Omental fat pad (tissue), 4 donors: ENCODE measurements at places on chromosomes 5 and 9. TPM values are rescaled to one million over a fixed set of nuclear protein-coding genes. Genes with fewer than 3 reads are reported as not detected.

Gene LRRC19
- not detected for total RNA-seq

GRCh38 chr5:106957336-106957735 is 713.4 kb downstream of the EFNA5 start:
- no peak for DNase-seq

GRCh38 chr5:173583346-173583745 is 33.1 kb downstream of the BOD1 start:
- DNase-seq = no peak

GRCh38 chr9:125485471-125486151 is 221.4 kb downstream of the MAPKAP1 start:
- DNase-seq = no peak

Gene TLX3
- total RNA-seq = not detected

DNA sequence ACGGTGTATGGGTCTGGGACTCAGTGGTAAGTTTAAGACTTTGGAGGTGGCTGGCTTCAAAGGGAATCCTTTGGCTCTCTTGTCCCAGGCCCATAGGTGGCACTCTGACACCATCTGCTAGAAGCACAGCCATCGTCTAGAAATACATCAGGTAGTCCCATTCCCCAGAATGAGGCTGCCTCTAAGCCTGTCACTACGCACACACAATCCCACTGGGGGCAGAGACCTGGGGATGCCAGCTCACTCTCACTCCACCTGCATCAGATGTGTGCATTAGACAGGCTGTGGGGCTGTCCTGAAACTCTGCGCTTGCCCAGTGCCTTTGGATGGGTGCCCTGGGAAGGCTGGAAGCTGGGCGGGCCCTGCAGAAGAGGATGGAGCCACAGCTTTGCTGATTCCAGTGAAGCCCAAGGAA is 127.5 kb upstream of the PANK3 start:
- no peak for DNase-seq

Gene DNAI1
- total RNA-seq = not detected

Gene SHC3
- total RNA-seq = 1.1 TPM

DNA sequence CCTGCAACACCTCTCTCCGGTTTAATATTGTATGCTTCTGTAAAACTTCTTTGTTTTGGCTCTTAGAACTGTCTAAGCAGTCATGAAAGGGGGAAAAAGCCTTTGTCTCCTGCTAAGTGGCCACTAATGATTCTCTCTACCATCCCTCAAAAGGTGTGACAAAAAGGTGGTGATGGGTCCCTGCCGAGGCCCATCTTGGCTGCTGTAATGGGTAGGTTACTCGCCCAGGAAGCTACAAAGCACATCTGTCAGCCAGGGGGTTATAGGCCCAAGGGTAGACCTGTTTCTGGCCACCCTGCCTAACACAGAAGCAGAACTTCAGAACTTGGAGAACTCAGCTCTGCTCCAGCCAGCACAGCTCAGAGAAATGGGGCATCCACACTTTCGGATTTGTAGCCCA is 1.6 kb downstream of the FAM219A start:
- no peak for DNase-seq

- DNase-seq = no peak
Observed at GRCh38 chr9:114341991-114342390, 12.3 kb downstream of the ORM2 start.

Gene DBN1
- total RNA-seq = 78.5 TPM

DNA sequence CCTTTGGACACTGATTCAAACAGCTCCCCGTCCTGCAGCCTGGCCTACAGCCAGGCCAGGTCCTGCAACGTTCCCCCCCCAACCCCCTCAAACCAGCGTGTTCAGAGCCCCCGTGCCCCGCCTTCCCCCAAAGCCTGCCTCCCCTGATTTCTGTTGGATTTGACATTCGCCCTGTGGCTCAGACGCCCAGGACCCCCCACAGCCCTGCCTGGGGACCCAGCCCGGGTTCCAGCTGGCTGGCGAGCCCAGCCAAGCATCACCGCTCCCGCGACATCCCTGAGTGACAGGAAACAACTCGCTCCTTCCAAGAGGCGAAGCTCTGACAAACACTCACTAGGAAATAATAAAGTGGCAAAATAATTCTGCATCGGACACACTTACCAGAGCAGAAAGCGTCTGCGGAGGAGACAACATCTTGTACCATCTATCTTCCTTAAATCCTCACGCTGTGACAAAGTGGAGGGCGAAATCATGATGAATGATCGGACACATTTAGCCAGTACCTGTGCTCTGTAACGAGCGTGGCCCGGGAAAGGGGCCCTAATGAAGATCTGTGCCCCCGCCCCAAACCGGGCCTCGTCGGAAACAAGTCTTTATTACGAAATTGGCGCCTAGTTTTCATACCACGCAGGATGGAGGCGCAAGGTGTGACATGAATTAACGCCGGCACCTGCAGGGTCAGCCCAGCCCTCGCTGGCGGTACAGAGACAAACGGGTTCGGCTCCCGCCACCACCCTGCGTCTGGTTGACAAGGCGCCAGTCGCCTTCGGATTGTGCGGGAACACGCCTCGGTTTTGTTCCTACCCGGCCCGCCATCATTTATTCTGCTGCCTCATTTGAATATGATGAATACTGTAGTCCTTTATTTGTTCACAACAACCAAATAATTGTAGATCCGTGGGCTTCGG is 91.0 kb upstream of the MVB12B start:
- DNase-seq = no peak

GRCh38 chr5:176771102-176771845 is 39.1 kb upstream of the UNC5A start:
- no peak for DNase-seq

Gene PCDHGA8
- total RNA-seq = 7.4 TPM

GRCh38 chr5:107419498-107419897 is 251.2 kb downstream of the EFNA5 start:
- DNase-seq = no peak

Gene PARP8
- 29.9 TPM for total RNA-seq

- DNase-seq = no peak
Observed at GRCh38 chr5:5572976-5573797, 150.7 kb downstream of the ICE1 start.

GRCh38 chr9:115237385-115237998 is 119.5 kb upstream of the TNC start:
- no peak for DNase-seq

DNA sequence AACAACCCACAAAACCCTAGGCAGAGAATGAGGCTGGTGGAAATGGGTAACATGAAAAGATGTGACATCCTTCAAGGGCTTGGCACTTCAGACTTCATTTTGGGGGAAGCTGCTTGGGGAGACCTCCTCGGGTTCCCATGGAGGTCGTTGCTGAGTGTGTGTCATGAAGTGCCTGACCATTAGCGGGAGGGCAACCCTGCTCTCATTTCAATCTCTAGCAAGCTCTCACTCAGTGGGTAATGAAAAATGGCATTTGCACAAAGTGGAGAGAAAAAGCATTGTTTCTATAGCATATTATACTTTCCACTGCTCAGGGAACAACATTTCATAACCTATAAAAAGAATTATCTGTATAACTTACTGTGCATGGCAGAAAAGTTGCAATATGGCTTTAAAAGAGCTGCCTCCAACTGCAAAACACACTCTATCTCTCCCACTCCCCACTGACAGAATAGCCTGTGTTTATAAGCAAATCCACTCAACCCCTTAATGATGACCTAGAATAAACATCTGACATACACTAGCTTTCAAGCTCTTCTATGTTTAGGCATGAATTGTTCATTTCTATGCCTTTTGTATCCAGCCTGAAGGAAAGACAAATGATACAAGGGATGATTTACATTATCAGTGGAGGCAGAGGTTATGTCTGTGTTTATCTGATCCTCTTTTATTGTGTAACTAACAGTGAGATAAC is 357.2 kb downstream of the ZSWIM6 start:
- DNase-seq = no peak

Gene BTNL8
- 3.0 TPM for total RNA-seq
